ENCODE measurements at places on chromosomes 6 and 20.

GRCh38 chr6:157791450-157791849, 31.6 kb upstream of the SNX9 start:
- DNase-seq, result no peak

DNA sequence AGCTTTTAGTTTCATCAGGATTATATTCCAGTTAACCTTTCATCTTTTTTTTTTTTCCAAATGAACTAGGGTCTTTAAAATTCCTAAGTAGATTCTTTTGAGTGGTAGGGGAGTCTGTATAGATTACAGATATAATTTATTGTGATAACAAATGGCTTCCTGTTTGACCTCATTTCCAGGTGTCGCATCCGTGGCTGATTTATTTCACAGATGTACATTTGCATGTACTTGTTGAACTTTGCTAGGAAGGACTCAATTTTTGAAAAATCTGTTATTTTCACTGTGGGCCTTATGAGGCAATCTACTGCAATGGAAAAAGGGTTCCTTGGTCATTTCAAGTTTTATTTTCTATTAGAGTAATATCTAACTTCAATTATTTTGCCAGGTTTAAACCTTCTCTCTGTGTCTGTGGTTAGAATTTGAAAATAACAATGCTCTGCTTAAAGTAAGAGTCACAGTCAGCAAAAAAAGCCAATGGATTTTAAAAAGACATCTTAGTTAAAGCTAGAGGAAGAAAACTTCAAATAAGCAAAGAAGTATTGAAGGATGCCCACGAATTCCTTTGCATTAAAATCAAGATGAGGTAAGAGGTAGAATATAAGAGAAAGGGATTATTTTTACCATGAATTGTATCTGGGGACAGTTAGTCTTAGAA, 57.9 kb downstream of the SAMD5 start:
- DNase-seq, result no peak

GRCh38 chr6:135004399-135004798, 50.2 kb downstream of the HBS1L start:
- DNase-seq, result no peak

GRCh38 chr20:37954626-37955025, 51.7 kb downstream of the VSTM2L start:
- DNase-seq, result peak; percentile 9
